ENCODE measurements at places on chromosomes 2 and 18. TPM values are rescaled to one million over a fixed set of nuclear protein-coding genes. Genes with fewer than 3 reads are reported as not detected.

DNA sequence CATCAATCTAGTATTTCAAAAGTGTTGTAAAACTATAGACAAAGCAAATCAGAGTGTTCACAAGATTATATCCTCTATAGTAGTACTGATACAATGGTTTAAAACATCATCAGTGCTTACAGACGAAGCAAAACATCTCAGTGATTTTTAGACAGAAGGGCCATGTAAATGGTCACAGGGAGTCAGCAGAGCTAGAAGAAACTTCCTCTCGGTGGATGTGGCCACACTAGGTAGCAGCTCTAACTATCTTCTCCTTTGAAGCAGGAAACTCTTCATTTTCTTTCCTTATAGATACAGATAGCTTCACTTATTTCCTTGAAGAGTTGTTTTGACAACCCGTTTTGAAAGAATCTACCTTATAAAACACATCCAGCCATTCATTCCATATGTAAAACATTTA is 80.4 kb upstream of the CD226 start:
- H3K4me3 ChIP-seq, result no peak overlapping the region
- no peak overlapping the region for H3K27ac ChIP-seq
- H3K27me3 ChIP-seq, result no peaks in the 10 kb centered on the region

GRCh38 chr18:44568342-44568741 is 112.3 kb upstream of the SETBP1 start:
- no peaks in the 10 kb centered on the region for H3K27me3 ChIP-seq
- no peaks in the 10 kb centered on the region for H3K4me1 ChIP-seq
- H3K4me3 ChIP-seq, result no peak overlapping the region
- no peaks in the 10 kb centered on the region for H3K36me3 ChIP-seq

DNA sequence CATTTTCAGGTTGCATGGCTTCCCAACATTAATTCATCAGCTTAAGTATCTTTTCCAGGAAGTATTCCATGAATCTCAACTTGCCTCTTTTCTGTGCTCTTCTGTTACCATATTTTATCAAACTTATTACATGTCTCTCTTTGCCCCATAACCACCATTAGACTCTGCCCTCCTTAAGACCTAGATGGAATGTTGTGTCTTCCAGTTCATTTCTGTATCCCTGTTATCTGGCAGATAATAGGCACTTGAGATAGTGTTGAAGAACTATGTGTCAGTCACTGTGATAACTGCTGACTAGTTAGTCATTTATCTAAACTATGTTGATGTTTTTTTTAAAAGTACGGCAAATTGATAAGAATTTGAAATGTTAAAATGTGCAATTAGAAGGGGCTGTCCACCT is 41.8 kb downstream of the GLS start:
- H3K4me1 ChIP-seq, result no peaks in the 10 kb centered on the region
- H3K4me3 ChIP-seq, result no peak overlapping the region
- H3K27me3 ChIP-seq, result no peaks in the 10 kb centered on the region
- H3K36me3 ChIP-seq, result peaks cover 64% of the 10 kb centered on the region
- DNase-seq, result no peak
- H3K27ac ChIP-seq, result no peak overlapping the region

DNA sequence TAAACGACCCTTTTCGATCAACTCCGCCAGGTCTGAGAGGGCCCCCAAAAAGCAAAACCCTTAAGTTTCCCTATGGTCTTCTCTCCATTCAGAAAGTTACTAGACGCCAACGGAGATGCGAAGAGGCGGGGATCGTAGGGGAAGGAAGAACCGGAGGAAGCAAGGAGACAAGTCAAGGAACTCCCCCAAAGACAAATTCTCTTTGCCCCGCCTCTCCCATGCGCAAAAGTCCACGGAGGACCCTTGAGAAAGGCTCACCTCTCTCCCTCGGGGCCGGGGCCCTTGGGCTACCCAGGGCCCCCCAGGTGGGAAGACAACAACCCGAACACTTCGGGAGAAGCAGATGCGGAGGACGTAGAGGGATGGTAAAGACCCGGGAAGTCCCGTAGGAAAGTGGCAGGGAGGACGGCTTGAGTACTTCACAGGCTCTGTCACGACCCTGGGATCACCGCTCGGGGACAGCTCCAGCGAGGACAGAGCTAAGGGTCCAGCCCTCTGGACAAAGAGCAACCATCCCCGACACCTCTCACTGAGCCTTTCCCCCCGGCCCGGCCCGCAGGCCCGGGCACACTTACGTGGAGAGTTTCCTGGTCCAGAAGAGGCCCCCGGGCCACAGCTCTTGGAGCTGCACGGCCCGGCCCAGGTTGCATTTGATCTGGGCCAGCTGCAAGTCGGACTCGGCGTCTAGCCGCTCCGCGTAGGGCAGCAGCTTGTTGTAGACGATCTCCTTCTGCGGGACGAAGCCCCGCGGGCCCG is 647 bp downstream of the PSME4 start:
- H3K27me3 ChIP-seq, result no peaks in the 10 kb centered on the region
- no peak for DNase-seq
- peak overlapping the region; percentile 65 for H3K27ac ChIP-seq
- peaks cover 36% of the 10 kb centered on the region for H3K4me1 ChIP-seq

DNA sequence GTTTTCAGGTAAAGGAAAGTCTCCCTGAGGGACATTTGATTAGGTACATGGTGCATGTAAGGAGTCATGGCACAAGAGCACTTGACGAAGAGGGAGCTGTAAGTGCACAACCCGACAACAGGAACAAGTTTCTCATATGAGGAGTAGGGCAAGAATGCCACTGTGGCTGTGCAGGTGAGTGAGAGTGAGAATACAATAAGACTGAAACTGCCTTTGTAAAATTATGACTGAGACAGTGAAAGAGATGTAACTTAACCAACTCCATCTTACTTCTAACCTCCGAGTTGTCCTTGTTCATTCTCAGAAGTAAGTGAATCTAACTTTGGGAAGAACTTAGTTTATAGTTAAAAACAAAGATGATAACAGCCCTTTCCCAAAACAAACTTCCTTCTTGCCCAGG is 1025.8 kb upstream of the CNTNAP5 start:
- H3K27ac ChIP-seq, result no peak overlapping the region
- DNase-seq, result no peak
- H3K4me3 ChIP-seq, result no peak overlapping the region
- H3K4me1 ChIP-seq, result no peaks in the 10 kb centered on the region

- peaks cover 20% of the 10 kb centered on the region for H3K4me1 ChIP-seq
- DNase-seq, result no peak
- H3K4me3 ChIP-seq, result no peak overlapping the region
- H3K27ac ChIP-seq, result no peak overlapping the region
- H3K27me3 ChIP-seq, result no peaks in the 10 kb centered on the region
These were observed 11.6 kb downstream of the IRS1 start for GRCh38 chr2:226788064-226788463.

CAPN14 gene
- 0.63 TPM for total RNA-seq

MYL12A gene
- total RNA-seq, result 444 TPM

TP53I3 gene
- 0.58 TPM for total RNA-seq

FNDC4 gene
- 0.16 TPM for total RNA-seq

KANSL3 gene
- total RNA-seq, result 67.6 TPM
